ENCODE measurements at places on chromosomes 5 and 9.

DNA sequence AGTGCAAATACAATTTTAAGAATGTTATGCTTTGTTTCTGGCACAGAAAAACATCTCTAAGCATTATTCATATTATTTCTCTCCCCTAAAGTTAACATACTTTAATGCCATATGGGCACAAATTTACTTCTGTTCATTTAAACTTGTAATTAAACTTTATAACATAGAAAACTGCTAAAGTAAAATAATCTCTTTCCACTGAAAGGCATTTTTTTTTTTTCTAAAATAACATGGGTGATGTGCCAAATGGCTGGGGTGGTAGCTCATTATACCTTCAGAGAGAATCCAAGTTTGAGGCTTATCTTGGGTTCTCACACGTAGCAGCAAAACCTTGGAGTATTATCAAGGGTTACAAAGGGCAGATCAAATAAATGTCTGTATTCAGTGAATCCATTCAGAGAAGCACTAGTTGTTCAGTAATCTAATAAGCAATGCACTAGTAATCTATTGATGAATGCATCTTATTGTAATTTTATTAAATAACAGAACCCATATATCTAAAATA lies 257.6 kb upstream of the POU5F2 start:
- DNase-seq, result no peak

DNA sequence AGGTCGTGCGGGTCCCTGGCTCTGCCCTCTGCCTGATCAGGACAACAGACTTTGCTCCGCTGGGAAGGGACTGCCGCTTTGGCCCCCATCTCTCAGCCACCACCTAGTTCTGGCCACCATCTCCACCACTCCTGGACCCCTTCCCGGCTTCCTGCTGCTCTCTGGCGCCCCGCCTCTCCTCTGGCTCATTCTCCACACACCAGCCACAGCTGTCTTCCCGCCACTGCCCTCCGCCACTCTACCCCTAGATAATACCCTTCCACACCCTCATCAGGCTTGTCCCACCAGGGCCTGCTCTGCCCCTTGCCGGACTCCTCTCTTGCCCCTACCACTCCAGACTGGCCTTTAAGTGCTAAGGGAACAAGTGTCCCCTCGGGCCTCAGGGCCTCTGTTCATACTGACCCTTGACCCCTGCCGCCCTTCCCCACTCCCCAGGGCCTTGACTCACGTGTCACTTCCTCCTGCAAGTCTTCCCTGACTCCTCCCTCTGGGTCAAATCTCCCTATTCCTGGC lies 3.0 kb upstream of the CDX1 start:
- DNase-seq, result no peak

DNA sequence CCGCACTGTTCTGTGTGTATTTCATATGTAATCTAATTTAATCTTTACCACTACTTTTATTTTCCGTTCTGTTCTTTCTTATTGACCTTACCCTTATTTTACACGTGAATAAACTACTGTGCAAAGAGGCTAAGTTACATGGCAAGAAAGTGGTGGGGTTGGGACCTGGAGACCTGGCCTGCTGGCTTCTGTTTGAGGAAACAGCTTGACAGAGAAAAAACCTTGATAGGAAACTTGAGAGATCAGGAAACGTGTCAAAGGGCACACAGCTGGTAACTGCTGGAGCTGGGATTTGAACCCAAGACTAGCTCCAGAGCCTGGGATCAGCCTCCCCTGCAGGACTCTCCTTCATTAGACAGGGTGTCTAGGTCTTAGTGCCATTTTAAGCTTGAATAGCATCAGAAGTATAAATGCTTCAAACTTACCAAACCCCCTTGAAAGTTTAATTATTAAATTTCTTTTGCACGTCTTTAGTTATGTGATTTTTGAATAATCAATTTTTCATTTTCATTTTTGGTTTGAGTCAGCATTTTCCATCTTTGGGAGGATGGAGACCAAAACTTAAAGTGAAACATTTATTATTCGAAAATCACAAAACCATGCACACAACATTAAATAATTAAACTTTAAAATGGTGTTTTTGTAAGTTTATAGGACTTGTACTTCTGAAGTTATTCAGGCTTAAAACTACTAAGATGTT lies 129.5 kb downstream of the RGS3 start:
- DNase-seq, result no peak

DNA sequence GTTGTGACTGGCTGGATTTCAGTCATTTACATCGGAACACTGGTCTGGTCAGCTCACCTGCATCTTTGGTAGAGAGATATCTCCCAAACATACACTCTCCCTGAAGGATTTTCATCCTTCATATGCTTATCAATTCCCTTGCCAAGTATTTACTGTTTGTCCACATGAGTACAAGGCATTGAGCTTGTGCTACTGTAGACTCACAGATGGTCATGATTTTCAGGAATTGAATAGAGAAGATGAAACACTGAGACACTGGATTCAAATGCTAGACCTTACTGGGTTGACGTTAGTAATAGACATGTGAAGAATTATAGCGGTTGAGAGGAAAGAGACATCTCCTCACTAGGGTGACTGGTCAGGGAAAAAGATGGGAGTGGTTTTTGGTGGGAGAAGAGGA lies 62.9 kb upstream of the ABL1 start:
- no peak for DNase-seq

DNA sequence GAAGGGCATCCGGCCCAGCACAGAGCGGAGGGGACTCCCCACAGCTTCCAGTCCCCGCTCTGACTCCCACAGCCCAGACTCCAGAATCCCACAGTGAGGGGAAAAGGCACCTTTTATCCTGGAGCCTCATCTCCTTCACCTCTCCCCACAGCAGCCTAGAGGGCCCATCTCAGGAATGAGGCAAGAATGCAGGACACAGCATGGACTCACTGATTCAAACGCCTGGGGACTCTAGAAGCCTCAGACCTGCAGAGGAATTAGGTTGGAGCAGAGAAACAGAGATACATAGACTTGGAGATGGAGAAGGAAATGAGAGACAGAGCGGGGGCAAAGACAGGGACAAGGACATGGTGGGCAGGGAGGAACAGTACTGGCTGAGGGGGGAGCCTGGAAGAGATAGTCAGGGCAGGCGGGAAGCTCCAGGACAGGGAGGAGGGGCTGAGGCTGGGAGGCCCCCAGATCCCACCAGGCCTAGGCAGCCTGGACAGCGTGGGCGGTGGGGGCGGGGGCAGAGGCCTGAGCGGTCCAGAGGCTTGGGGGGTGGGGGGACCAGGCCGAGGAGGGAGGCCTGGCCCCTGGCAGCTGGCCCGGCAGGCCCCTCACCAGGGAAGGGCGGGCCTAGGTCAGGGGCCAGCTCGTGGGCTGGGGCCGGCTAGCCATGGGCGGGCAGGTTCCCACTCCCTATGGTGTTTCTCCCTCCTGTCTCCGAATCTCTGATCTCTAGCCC lies 15.8 kb downstream of the CNTFR start:
- no peak for DNase-seq

DNA sequence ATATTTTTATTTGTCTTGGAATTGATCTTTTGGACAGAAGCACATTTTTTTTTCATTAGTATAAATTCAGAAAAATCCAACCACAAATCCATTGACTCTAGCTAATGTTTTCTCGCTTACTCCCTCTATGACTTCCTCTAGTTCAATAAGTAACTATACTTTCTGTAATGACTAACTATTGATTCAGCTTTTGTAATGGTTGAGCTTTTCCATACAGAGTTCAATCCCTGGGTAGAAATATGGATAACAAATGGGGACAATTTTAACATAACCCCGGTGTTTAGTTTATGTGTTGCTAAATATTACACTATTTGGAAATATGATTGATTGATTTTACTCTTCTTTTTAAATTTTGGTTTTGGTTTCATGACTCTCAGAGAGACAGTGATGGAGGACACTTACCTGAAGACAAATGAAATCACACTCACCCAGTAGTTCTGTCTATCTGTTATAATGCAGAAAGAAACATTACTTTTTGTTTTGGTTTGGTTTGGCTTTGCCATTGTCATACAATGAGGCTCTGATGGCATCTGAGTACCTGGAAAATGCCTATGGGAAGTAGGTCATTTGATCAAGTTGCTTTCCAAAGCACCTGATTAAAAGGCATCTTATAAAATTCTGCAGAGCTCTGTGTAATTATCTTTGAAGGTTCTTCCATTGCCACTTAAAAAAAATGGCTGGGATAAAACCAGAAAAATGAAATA lies 309.7 kb upstream of the MPDZ start:
- DNase-seq, result no peak

DNA sequence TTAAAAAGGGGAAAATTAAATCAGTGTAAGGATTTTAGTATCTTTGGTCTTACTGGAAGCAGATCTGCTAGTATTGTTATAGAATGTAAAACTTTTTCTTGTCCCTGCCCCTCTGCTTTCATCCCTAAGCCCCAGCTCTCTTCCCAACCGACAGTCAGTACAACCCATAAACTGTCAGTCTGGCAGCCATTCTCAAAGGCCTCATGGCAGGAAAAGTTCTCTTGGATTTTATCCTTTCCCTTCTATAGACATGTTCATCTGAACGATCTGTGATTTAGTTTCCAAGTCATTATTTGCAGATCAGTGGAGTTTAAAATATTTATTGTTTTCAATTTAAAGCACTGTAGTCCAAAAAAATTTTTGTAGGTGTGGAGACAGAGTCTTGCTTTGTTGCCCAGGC lies 39.2 kb downstream of the ARRDC3 start:
- DNase-seq, result no peak

- no peak for DNase-seq
Observed at GRCh38 chr5:76145945-76146344, 62.8 kb downstream of the SV2C start.

DNA sequence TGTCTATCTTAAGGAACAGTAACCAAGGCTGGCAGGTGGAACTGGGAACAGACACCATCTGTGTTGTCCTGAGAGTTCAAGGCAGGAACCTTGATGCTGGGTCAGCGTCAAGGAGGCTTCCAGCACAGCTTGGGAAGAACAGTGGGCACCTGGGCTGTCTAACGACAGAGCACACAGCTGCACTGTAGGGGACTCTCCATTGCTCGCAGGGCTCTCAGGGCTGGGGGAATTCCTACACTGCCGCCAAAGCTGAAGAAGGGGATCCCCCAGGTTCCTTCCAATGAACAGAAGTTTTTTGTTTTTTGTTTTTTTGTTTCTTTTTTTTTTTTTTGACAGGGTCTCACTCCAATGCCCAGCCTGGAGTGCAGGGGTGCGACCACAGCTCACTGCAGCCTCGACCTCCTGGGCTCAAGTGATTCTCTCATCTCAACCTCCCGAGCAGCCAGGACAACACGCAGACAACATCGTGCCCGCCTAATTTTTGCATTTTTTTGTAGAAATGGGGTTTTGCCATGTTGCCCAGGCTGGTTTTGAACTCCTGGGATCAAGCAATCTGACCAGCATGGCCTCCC lies 81.9 kb downstream of the PTPN3 start:
- no peak for DNase-seq

DNA sequence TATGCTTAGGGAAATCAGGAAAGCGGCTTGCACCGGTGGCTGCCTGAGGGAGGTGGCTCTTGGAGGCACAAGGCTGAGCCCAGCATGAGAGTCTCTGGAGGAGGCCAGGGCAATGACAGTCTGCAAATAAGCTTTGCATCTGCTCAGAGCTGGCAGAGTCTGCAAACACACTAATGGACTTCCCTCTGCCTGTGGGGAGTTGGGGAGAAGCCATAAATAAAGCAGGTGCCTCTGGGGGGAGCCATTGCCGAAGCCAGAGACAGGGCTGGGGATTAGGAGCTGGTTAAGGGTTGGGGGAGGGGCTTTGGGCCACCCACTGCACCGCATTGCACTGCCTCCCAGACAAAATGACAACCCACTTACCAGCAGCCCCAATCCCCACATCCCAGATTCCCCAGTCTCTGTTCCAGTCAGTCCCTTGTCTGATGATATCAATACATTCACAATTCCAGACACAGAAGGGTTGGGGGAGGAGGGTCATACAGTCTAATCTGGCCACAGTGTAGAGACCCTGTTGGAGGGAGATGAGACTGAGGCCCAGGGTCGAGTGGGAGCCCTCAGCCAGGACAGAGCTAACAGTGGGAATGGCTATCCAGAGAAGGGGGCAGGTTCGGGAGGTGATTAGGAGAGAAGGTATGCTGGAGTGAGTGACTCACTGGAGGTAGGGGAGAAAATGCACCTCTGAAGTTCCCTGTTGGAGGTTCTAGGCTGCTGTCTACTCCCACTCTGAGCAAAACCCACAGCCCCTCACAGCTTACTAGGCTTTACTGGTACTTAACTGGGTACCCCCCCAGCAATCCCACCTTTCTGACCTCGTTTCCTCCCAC lies 53.7 kb downstream of the PAX5 start:
- no peak for DNase-seq

DNA sequence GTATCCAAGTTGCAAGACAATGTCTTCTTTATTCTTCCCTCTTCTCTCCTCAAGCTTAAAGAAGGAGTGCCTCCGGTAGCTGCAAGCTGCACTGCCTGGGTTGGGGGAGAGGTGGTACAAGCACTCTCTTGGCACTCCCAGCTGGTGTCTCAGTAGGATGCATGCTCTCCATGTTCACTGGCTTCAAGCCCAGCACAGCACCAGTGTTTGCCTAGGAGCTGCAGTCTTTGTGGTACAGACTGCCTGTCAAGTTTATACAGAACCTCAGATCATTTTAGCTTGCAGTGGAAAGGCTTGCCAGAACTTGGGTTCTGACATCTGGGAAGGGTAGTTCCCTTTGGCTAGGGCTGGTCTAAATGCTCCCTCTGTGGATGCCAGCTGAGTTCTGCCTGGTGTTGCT lies 505.6 kb downstream of the MAN2A1 start:
- DNase-seq, result no peak

DNA sequence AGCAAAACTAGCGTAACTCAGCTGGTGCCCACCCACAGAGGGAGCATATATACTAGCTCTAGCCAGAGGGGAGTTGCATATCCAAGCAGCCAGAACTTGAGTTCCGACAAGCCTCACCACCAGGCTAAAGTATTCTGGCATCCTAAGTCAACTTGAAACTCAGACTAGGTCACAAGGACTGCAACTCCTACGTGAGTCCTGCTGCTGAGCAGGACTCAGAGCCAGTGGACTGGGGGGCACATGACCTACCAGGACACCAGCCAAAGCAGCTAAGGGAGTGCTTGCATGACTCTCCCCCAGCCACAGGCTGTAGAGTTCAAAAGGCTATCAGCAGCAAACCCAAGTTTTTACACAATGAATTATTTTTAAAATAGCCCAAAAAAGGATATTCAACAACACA lies 26.1 kb downstream of the SPDL1 start:
- no peak for DNase-seq

- DNase-seq, result no peak
Observed at GRCh38 chr9:38233343-38233742, 159.2 kb upstream of the ALDH1B1 start.
